HL-60 (cell line): ENCODE measurements at places on chromosomes 7 and 10.
A peak's percentile ranks its signal among the peaks of the same experiment; 100 is the strongest.

GRCh38 chr10:29160150-29160617, 128.7 kb upstream of the LYZL1 start:
- DNase-seq = no peak

GRCh38 chr10:11097686-11098085, 80.0 kb downstream of the CELF2 start:
- no peak for DNase-seq

DNA sequence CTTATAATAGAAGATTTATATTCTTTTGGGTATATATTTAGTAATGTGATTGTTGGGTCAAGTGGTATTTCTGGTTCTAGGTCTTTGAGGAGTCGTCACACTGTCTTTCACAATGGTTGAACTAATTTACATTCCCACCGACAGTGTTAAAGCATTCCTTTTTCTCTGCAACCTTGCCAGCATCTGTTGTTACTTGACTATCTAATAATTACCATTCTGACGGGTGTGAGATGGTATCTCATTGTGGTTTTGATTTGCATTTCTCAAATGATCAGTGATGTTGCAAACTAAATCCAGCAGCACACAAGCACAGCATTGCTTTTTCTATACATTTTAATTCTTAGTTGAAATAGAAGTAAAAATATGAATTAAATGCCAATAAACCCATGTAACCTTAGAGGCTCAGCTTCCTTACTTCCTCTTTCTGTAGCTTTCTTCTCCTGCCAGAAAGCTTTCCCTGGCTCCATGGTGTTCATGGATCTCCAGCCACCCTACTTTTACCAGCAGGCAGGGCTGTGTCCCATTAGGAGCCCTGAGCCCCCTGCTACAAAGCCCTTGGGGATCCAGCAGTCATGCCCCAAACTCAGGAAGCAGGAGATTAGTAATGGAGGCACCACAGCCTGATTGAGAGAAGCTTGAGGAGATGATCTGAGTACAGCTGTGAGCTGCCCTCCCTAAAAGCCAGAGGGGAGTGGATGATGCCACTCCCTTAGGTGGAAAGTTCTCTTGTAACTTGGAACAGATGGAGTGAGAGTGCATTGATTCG, 158.6 kb downstream of the TMEM178B start:
- no peak for DNase-seq

DNA sequence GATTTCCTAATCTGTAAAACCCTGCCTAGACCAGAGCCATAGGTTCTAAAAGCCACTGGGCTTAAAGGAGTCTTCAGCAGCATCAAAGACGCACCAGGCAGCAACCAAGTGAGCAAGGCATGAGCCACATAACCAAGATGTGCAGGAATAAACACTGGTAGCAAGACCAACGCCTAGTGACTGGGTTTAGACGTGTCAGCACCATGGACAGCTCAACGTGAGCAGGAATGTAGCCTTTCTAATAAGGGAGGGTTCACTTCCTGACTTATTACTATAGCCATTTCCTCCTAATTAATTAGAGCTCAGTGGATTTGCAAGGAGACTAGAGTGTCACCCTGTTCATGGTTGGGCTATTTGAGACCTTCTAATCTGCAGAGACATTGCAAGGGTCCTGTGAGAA, 223.7 kb downstream of the LHFPL3 start:
- DNase-seq = peak; percentile 27

GRCh38 chr7:131188367-131189339, 139.0 kb upstream of the MKLN1 start:
- peak; percentile 21 for DNase-seq

DNA sequence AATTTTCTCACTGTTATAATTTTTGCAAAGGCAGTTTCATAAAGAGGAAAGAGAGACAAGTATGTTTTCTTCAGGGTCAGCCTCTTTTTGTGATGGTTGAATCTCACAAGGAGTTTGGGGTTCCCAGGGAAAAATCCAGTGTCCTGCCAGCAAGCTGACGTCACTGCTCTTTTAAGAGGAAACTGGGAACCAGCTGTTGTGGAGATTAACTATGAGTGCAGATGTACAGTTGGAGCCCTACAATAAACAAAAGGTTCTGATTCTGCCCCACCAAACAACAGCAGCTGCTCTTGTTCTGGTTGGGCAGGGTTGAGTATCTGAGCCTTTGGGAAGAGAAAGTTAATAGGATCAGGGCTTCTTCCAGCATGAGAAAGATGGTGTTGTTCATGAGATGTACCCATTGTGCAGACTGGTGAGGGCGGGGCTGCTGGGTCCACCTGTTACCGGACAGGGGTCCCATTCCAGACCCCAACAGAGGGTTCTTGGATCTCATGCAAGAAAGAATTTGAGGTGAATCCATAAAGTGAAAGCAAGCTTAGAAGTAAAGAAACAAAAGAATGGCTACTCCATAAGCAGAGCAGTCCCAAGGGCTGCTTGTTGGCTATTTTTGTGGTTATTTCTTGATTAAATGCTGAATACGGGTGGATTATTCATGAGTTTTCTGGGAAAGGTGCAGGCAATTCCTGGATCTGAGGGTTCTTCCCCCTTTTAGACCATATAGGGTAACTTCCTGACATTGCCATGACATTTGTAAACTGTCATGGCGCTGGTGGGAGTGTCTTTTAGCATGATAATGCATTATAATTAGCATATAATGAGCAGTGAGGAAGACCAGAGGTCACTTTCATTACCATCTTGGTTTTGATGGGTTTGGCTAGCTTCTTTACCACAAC, 12.5 kb downstream of the PRF1 start:
- no peak for DNase-seq

GRCh38 chr7:111006691-111007090, 84.2 kb upstream of the LRRN3 start:
- DNase-seq = no peak

- no peak for DNase-seq
These were observed 168.2 kb downstream of the SND1 start for GRCh38 chr7:127819975-127820731.

DNA sequence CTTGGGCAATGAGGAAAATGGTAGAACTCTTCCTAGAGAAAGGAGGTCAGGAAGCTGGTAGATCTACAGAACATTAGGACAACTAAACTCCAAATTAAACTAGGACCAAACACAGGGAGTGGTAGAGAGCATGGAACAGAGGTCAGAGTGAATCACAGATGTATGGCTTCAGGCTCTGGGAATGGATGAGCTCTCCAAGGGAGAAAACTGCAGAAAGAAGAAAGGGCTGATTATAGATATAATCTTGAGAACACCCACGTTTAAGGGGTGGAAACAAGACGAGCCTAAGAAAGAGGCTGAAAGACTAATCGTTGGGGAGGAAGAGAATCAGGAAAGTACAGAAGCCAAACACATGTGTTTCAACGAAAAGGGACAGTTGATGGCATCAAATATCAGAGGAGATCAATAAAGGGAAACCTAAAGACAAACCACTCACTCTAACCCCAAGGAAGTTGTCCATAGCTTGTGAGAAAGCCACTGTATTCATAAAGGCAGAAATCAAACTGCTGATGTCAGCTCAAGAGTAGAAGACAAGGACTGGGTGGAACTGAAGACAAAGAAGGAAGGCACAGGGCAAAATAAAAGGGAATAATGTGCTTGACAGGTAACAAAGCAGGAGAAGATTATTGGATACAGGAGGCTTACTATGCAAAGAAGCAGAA, 41.4 kb downstream of the NUDCD3 start:
- no peak for DNase-seq

- no peak for DNase-seq
These were observed 8.4 kb downstream of the PROSER2 start for GRCh38 chr10:11831520-11831951.

DNA sequence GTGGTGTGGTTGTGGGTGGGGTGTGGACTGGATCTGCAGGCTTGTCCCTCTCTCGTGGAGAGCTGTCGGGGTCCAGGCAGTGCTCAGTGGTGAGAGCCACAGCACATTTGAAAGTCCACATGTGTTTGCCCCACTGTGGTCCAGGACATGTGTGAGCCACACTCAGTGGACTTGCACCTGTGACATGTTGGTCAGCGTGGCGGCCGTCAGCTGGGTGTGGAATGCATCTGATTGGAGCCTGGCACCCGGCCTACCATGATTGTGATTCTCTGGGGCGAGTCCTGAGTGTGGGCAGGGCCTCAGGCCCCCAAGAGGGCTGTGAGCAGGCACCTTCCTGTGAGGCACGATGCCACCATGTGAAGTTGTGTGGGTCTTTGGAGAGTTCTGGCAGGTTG, 77.9 kb downstream of the DNAJB6 start:
- DNase-seq = no peak

DNA sequence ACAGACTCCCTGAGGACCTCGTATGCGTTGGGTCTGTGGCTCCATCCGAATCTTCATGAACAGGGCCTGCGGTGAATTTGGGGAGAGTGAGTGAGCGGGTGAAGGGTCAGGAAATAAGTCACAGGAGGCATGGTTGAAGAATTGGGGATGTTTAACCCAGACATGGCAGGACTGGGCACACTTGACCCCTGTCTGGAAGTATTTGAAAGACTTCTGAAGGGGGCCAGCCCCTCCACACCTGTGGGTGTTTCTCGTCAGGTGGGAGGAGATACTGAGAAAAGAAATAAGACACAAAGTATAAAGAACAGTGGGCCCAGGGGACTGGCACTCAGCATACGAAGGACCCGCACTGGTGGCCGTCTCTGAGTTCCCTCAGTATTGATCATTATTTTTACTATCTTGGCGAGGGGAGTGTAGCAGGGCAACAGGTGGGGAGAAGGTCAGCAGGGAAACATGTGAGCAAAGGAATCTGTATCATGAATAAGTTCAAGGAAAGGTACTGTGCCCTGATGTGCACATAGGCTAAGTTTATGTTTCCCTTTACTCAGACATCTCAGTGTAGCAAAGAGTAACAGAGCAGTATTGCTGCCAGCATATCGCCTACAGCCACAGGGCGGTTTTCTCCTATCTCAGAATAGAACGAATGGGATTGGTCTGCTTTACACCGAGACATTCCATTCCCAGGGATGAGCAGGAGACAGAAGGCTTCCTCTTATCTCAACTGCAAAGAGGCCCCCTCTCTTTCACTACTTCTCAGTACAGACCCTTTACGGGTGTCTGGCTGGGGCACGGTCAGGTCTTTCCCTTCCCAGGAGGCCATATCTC, 38.2 kb upstream of the PFKFB3 start:
- no peak for DNase-seq

- DNase-seq = no peak
These were observed 94.3 kb downstream of the THSD7A start for GRCh38 chr7:11737723-11738122.

GRCh38 chr10:104502907-104503306, 138.2 kb upstream of the SORCS3 start:
- no peak for DNase-seq

GRCh38 chr7:122467661-122468449, 163.3 kb upstream of the FEZF1 start:
- DNase-seq = no peak

DNA sequence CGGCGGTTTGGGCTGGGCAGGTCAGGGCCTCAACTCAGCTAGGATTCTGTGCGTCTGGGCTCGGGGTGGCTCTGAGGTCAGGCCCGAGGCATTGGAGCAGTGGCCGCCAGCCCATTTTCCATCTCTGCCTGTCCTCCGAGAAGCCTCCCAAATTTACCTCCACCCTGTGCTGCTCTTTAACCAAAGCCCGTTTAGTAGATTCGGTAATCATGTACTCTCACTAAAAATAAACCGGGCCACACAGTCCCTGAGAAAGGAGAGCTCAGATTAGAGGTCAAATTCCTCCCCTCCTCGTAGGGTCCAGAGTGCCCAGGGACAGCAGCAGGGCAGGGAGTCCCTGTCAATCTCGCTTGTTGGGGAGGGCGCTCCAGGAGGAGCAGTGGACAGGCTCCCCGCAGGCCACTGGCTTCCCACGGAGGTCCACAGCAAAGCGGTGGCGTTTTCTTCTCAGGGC, 88.7 kb upstream of the CHST15 start:
- no peak for DNase-seq

DNA sequence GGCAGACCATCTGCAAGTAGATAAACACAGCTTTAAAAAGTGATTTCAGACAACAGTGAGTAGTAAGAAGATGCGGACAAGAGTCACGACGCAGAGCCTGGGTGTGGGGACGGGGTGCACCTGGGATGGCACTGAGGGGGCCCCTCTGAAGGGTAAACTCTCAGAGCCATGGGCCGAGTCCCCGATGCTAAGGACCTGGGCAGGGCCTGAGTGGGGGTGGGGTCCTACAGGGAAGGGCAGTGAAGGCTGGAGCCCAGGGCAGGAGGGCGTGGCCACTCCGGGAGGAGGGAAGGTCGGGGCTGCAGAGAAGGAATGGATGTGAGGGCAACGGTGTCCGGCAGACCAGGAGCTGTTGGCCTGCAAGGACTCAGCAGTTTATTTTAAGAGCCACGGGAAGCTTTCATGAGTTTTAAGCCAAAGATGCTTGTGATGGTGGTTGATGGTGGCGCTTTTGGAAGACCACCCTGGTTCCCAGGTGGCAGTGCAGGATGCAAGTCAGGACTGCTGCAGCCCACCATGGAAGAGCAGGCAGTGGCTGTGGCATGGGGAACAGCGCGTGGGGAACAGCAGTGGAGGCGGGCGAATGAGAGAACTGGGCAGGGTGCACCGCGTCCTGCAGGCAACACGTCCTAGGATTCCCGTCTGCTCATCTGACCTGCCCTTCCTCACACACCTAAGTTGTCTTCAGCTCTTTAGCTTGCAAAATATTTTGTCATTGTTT, 296.8 kb downstream of the DNAJB6 start:
- DNase-seq = no peak

GRCh38 chr10:95693071-95693667, 558 bp downstream of the TCTN3 start:
- peak; percentile 6 for DNase-seq

GRCh38 chr10:124916098-124916584, 25.8 kb upstream of the ZRANB1 start:
- no peak for DNase-seq

DNA sequence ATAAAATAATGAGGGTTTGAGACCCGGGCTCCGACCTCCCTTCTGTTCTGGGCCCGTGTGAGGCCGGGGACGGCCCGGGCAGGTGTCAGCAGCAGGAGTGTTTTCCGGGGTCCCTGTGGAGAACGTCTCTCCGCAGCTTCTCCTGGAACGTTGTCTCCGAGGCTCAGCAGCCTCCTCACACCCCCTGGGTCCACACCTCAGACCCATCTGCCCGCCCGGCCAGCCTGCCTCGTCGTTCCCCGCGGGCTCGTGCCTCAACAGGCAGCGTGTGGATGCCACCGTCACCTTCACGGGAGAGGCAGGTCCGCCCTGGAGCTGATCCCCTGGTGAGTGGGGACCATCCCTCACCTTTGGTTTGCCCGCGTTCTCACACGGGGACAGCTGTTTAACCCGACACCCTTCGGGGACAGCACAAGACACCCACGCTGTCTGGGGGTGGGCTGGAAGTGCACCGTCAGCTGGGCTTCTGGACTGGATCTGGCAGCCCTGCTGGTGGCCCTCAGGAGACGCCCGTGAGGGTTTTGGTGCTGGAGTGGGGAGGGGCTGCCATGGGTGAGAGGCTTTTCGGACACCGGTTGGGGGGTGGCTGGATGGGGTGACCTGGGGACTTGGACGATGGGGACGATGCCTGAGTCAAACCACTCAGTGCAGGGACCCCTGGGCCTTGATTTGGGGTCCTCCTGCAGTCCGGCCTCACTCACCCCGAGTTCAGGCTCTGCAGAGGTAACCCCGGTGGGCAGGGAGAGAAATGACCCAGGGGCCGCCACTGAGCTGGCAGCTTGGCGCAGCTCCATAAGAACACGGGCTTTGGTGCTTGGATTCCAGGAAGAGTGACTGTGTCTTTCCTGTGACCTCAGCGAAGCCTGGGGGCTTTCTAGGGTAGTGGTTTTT, 131.7 kb downstream of the DNAJB6 start:
- no peak for DNase-seq

GRCh38 chr7:30772984-30773383, 1.8 kb downstream of the MINDY4 start:
- DNase-seq = no peak

GRCh38 chr10:4176500-4177281, 391.7 kb upstream of the KLF6 start:
- no peak for DNase-seq

- DNase-seq = peak; percentile 54
These were observed 28.4 kb upstream of the SMARCD3 start for GRCh38 chr7:151276666-151277590.
